Non-pigmented ciliary epithelial cell (primary cell): ENCODE measurements at places on chromosomes 4 and X.

DNA sequence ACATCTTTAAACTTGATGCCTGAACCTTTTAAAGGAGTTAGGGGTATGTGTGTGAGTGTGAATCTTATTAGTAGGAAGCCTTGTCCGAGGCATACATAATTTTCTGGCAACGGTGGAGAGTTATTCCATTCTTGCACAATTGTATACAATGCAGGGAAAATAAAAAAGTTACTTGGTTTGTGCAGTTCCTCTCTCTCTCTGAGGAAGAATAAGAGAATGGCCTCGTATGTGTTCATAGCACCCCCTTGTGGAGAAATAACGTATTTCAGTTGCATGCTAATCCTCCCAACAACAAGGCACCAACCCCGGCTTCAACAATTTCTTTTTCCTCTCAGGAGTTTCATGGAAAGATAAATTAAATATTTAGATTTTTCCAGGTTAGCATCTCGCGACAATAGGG is 33.7 kb upstream of the FGF13 start:
- no peak for DNase-seq

- DNase-seq = no peak
Observed at GRCh38 chr4:110516106-110516922, 40.4 kb downstream of the ENPEP start.

GRCh38 chrX:16797358-16797757 is 11.1 kb downstream of the TXLNG start:
- DNase-seq = no peak

- DNase-seq = no peak
Observed at GRCh38 chr4:184281231-184282139, 63.8 kb upstream of the ENPP6 start.

- no peak for DNase-seq
Observed at GRCh38 chrX:72573158-72573511, 492 bp upstream of the HDAC8 start.

DNA sequence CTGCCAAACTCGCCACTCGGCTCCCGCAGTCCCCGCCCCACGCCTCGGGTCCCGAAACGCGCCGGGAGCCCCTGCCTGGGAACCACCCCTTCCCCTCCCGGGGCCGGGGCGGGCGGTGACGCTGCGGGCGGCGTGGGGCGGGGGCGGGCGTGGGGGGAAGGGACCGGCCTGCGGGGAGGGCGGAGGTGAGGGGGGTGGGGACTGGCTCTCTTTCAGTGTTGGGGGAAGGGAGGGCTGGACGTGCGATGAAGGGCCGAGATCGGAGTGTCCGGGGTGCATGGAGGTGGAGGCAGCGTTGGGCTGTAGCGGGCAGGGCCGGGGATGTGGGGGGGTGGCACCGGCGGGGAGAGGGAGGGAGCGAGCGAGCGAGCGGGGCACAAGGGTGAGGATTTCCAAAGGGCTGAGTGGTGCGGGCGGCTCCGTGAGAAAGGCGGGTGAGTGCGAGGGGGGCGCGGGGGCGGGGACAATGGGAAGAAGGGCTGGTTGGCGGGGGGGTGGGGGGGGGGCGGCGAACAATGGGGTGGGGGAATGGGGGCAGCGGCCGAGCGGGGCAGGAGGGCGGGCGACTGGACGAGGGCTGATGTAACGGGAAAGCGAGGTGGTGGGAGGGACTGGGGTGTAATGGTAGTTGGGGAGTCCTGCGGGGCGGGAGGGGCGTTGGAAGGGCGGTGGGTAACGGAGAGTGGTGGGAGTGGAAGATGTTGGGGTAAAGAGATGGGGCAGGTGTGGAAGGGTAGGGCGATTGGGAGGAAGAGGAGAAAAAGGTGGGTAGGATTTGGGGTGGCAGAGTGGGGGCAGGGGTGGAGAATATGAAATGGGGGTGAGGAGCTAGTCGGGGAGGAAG is 578 bp downstream of the DCUN1D4 start:
- no peak for DNase-seq

DNA sequence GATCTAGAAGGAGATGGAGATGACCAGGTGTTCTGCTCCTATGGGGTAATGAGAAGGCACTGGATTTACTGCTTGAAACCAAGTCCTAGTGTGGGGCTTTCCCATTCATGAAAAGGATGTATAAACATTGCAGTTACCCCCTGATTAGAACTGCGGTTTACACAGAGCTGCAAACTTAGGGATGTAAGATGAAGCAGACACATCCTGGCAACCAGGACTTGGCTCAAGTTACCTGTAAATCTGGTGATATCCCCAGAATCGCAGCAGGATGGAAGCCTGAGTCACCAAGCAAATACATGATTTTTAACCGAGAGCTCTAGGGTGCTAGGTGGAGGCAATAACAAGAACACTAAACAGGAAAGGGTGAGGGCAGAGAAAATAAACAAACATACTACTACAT is 178.6 kb upstream of the MAMLD1 start:
- no peak for DNase-seq

GRCh38 chr4:91936311-91936710 is 367.5 kb upstream of the GRID2 start:
- peak; percentile 19 for DNase-seq

- DNase-seq = no peak
Observed at GRCh38 chr4:80074069-80074468, 1.0 kb upstream of the ANTXR2 start.

GRCh38 chr4:124322234-124323065 is 390.1 kb downstream of the ANKRD50 start:
- no peak for DNase-seq

DNA sequence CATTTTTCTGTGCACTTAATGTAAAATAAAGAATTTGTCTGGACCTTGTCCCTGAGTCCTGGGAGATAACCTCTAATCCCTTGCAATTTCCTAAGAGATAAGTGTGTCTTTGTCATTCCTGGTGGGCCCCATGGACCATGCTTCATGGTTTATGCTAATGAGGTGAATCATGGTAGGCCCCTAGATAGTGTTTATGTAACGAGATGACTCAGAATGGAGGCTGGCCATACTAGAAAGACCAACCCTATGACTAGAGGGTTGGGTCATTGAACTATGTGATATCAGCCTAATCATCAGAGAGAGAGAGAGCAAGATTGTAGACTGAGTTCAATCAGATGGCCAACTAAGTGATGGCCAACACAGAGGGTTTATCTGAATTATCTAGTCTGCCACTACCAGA is 64.2 kb upstream of the NHSL2 start:
- peak; percentile 15 for DNase-seq

DNA sequence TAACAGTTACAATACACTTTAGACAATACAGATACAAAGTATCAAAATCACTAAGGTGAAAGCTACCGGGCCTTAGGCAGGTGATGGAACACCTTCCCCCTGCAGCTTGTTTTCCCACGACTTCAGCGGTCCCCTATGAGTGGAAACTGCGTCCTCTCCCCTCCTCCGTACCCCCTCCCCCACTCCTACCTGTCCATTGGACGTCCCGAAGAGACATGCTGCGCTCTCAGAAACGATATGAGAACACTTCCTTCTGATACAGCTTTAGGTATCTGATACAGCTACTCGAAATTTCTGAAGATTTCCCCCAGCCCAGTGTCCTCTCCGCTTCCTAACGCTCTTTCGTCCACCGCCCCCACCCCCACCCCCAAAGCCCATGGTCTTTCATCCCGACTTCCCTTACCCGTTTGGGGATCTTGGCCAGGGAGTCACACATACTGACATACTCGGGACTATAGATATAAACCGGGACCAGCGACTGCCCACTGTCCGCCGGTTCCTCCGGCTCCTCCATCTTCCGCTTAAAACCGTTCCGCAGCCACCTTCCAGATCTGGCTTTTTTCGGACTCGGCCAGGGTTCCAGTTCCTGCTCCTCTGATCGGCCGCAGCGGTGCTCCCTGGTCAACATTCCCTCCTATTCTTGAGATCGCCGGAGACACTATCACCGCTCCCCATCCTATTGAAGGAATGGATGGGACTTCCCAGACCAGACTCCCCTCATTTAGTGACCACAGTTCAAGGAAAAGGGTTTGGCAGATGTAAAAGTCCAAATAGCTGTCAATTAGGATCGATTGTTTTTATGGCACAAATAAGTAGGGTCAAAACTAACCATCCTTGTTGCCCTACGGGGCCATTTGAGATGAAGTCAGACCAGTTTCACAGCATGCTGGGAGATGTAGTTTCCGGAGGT is at the start of gene HDAC8:
Gene HDAC8 (minus strand): TSS at position 596 of the 910 bp plus-strand sequence. CDS start 82 bp downstream, at position 514.
- no peak for DNase-seq

GRCh38 chr4:86565651-86566050 is 28.5 kb upstream of the PTPN13 start:
- DNase-seq = no peak

GRCh38 chr4:173252024-173252935 is 81.9 kb downstream of the HMGB2 start:
- peak; percentile 99 for DNase-seq

DNA sequence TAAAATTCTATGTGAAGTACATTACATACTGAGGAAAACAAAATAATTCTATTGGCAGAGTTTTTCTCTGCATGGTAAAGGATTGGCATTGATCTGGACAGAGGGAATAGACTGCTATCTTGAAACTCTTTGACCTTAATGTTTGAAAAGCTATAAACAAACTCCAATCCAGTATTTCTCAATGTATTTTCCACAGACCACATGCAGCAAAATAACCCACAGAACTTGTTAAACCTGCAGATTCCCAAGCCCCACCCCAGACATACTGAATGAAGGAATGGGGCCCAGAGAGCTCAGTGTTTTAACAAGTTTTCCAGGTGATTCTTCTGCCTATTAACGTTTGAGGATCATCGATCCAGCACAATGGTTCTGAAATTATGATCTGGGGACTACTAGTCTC is 15.7 kb downstream of the RNF128 start:
- no peak for DNase-seq

DNA sequence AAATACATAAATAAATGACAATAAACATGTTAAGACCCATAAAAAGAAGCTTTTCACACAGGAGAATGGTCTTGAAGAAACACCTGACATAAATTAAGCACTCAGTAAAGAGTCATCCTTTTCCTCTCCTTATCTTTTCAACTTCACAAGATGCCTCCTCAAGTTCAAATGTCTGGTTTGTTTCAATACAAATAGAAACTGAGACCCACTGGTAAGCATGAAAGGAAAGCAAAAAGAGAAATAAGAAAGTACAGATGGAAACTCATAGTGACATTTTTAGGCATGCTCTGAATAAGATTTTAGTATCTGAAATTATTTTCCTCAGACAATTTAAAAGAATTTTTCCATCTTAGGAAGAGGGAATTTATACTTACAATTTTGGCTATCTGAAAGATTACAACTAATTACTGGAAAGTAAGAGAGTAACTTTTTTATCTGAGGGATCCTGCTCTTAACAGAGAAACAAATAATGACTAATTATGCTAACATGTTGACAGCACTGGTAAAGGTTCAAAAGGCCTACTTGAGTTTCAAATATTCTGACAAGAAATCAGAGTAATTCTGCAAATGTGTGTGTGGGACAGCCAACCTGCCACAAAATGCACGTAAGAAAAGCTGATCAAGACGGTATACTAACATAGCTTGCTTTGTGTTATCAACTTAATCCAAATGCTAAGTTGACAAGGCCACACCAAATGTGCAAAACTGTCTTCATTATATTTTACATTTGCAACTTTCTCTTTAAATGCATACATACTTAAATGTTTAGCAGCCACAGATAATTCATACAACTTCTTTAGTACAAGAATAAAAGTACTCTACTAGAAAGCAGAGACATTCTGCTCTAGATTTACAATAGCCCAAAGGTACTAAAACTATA is 113.0 kb downstream of the IQCM start:
- no peak for DNase-seq

GRCh38 chrX:101430457-101431078 is 22.5 kb downstream of the HNRNPH2 start:
- DNase-seq = no peak

- no peak for DNase-seq
Observed at GRCh38 chr4:99518601-99519295, 7.9 kb downstream of the C4orf17 start.

DNA sequence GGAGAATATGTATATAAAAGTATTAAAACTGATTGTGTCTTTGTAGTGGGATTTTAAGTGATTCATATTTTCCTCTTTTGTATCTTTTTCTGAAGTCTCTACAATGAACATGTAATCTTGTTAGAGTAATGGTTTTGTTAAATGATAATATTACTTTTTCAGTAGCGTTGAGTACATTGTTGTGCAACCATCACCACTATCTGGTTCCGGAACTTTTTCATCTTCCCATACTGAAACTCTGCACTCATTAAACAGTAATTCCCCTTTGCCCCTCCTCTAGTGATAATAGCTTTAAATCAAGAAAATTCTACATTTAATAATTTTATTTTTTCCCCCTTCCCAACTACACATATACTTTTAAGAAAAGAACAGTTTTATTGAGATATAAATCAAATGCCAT is 23.3 kb downstream of the SHROOM3 start:
- no peak for DNase-seq

DNA sequence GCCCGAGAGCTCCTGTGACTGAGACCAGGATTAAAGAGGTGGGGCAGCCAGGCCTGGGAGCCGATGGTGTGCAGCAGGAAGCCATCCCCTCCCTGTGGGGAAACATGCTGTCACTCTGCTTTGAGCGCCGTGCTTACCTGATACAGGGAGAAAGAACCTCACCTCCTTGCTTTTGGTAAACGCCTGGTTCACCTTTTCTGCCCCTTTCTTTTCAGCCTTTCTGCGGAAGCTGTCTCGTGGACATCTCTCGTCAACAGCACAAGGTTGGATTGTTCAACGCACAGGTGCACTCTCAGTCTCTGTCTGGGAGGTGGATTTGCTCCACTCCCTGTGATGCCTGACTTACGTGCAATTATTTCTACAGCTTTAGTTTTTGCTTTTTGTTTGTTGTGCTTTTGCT is 12.0 kb downstream of the ZFYVE28 start:
- DNase-seq = no peak

DNA sequence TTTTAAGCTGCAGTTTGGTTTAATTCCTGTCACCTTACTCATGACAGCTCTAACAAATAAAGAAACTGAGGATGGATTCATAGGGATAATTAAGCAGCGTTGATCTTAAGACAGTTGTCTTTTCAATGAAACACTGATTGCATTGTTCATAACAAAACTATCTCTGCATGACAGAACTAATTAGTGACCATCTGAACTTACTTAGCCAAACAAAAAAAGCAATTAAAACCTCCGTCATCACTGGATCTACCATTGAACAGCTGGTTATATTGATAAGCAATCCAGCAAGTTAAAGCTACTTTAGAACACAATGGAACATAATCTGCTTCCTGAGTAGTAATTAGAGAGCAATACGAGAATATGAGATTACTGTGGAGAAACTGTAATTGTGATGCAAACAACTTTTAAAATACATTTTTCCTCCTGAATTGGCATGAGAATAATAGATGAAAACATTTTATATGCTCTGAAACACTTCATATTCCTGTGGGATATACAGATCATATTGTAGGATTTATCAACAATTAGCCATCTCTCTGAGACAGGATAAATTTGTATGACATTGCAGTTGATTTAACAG is 2576.8 kb downstream of the PCDH7 start:
- DNase-seq = no peak

DNA sequence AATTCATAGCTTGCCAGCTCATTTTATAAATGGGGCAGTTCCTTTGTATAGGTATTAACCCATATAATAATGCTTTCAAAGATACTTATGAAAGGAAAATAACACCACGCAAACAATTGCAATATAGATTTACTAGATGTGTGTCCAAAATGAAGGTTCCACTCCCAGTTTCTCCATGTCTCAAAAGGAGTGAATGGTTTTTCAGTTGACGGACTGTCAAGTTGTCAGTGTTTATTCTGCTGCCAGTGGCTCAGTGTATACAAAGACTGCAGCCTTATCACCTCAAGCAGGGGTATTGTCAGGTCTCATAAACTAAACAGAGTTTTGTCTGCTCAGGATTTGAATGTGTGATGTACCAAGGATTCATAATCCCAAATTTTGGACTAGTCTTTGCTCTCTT is 585.3 kb upstream of the ATOH1 start:
- DNase-seq = no peak

- DNase-seq = no peak
Observed at GRCh38 chr4:88516746-88517145, 6.8 kb downstream of the PYURF start.
